T-helper 17 cell (primary cell): ENCODE measurements at places on chromosomes 5 and 9.
A peak's percentile ranks its signal among the peaks of the same experiment; 100 is the strongest.

DNA sequence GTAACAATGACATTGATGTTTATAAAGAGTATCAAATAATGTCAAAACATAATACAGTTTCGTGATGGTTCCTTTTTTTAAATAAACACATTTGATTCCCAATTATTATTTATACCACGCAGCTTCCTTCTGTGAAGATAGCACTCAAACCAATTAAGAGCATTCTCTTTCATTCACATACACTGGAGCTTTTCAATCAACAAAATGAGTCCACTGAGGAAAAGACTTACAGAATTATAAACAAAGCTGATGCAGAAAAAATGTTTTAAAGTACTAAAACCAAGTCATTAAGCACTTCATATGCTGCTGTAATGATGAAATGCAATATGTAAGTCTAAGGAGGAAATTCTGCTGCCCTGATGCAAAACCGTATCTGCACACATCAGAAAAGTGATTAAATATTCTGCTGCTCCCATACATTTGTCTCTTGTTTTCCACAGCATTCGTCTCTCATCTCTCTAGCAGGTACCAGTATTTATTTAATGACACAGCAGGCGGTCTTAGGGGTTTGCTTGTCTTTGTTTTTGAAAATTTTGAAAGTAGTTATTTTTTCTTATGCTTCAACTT is 147.1 kb downstream of the CDH10 start:
- DNase-seq: no peak

DNA sequence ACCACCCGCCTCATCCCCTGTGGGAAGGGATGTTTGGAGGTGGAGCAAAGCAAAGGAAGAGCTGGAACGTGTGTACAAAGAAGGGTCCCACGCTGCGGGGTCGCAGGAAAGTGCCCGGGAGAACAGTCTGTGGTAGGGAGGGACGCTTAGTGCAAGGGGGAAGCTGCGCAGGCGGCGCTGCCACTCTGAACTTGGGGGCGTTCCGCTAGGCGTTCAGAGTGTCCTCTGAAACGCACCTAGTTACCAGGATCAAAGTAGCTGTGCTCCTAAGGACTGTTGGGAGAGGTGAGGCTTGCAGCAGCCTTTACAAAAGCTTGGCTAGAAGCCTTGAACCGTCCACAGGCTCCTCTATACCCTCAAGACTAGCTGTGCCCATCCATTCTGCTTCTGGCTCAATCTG is 29.3 kb upstream of the PDE8B start:
- DNase-seq: no peak

GRCh38 chr5:96904054-96904931 is 28.0 kb downstream of the ERAP2 start:
- DNase-seq: no peak

DNA sequence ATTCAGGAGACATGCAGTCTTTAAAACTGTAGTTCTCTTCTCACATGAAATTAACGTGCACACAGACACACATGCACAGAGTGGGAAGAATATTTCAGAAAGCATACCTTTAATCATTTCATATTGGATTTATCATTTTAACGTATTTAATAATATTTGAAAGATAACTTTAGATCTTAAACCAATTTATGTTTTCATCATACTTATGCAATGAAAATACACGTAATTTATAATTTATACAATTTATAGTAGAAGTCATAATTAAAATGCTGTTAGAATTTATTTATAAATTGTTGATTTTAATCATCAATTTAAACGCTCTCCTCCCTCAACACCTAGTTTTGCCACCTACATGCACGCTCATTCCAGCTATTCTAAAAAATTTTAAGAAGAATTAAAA is 894.9 kb upstream of the CTNND2 start:
- DNase-seq: no peak

DNA sequence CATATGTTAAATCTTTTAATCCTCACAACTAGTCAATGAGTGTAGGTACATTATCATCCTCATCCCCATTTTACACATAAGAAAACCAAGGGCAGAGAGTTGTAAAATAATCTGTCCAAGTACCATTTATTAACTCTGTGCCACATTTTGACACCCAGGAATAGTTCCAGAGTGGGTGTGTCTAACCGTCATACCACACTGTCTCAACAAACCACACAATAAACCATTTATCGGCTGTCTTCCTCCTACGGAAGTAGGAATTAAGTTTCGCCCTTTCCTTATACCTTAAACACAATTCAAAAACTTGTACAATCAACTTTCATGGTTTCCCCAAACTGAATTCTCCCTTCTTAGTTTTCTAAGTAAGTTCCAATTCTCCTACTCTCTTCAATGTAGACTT is 11.4 kb downstream of the AP3B1 start:
- DNase-seq: no peak

- no peak for DNase-seq
Measured at GRCh38 chr5:172150514-172151425, 37.3 kb downstream of the STK10 start.

- no peak for DNase-seq
Measured at GRCh38 chr5:132647473-132647872, 10.5 kb upstream of the IL13 start.

- no peak for DNase-seq
Measured at GRCh38 chr9:21110708-21111576, 30.7 kb downstream of the IFNW1 start.

GRCh38 chr5:52906343-52906742 is 82.8 kb upstream of the ITGA2 start:
- DNase-seq: no peak

DNA sequence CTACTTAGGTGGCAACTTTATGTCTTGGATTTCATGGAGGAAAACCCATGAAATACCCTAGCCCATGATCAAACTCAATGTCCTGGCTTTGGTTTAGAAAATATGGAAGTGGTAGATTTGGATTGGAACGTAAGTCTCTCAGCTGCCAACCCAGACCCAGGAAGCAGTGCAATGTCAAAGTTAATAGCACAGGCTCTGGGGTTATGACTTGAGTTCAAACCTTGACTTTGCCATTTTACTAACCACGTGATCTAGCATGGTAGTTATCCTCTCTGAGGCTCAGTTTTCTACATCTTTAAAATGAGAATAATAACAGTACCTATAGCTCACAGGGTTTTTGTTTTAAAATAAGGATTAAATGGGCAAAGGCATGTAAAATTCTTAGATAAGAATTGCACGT is 13.8 kb downstream of the FYB1 start:
- DNase-seq: no peak

DNA sequence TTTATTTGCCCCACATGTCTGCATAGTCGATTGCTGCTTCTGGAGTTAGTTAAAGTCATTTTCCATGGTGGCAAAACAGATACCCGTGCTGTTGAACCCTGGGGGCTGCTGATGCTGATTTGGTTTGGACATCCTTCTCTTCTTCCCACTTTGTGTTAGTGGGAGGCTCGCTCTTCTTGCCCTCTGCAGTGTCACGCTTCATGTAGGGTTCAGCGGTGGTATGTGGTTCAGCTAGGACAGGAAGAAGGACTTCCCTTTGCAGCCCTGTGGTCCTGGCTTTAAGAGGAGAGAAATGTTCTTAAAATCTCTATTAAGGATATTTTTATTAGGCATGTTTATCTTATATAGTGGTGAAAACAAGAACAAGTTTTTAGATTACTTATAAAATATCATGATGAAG is 36.2 kb downstream of the SLC36A1 start:
- no peak for DNase-seq

DNA sequence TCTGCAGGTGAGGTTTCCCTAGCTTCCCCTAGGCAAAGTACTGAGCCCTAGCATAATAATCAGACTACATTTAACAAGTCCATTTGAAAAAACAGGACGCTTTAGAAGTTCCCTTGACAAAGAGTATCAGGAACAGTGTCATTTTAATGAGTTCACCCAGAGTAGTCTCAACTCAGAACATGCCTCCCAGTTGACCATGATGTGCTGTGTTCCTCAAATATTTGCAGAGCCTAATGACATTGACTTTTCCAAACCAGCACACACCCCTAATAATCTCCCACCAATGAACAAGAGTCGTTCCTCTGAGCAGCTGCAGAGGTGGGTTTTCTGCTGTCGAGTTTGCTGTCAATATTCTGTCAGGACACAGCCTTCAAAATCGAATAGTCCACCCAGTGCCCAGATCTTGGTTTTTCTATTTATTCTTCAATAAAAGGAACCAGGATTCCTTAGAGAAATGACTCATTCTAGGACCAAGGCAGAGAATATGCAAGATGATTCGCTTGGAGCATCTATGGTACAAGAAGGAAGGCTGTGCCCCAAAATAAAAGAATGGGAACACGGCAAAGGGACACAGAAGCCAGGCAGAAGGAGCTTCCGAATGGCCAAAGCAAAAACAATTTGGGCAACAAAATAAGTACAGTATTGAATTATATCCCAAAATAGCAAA is 57.6 kb downstream of the OTULIN start:
- DNase-seq: no peak

DNA sequence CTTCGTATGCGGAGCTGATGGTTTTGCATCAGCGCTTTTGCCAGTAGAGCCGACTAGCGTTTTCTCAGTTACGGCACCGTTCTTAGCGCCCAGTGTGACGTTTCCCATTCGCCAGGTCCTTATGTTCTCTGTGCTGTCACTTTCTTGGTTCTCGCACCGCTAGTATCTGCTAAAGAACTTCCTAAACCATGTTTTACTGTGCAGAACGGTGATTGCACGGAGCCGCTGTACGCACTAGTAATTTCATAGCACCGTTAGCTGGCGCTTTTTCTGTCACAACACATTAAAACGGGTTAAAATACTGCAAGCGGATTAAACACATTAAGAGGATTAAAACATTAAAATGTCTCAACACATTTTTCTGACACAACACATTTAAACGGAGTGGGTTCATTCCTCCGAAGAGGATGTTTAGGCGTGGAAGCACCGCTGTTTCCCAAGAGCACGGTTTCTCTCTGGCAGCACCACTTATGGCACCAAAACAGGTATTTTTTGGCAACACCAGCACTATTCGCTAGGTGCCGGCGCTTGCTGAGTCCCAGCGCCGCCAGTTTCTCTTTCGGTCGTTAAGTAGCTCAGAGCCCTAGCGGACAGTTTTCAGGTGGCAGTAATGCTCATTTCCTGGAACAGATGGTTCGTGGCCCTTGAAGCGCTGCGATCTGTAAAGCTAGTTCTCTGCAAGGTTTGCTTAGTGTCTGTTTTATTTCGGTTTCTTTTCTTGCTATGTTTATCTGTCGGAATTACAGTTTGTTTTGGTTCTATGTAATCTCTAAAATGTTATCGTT is 20.3 kb downstream of the ANXA2R start:
- DNase-seq: peak; percentile 79
